Ecto neural progenitor cell (in vitro differentiated cells): ENCODE measurements at places on chromosomes 3 and 15.

GRCh38 chr3:123757281-123757940, 126.7 kb downstream of the MYLK start:
- DNase-seq: no peak

DNA sequence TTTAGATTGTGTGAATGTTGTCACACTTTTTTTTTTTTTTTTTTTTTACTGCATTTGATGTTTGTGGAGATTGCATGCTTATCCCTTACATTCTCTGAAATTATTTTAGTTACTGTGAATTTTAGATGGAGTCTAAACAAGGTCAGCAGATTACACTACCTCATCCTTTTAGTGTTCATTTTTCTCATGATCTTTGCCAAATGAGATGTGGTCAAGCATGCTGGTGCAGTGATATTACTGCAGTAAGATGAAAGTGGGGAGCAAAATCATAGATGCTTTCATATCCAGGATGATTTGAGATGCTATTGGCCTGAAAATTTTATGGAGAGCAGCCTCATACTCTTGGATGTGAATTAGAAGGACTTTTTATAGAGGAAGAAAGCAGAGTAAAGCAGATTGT, 45.8 kb downstream of the SLC25A26 start:
- DNase-seq: no peak

DNA sequence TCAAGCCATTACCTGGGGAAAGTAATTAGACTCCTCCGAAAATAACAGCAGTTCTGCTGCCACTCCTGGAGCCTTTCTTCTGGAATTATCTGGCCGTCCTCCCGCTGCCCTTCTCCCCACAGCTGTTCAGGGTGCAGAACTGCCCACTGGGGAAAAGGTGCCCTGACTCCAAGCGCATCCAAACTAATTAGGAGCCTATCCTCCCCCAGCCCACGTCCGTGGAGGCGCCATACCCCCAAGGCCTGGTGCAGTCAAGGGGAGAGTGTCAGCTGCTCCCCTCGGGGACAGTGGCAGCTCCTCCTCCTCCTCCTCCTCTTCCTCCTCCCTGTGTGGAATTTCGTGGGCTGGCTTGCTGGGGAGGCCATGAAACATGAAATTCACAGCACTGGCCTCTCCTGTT, 177.2 kb downstream of the XXYLT1 start:
- DNase-seq: no peak

DNA sequence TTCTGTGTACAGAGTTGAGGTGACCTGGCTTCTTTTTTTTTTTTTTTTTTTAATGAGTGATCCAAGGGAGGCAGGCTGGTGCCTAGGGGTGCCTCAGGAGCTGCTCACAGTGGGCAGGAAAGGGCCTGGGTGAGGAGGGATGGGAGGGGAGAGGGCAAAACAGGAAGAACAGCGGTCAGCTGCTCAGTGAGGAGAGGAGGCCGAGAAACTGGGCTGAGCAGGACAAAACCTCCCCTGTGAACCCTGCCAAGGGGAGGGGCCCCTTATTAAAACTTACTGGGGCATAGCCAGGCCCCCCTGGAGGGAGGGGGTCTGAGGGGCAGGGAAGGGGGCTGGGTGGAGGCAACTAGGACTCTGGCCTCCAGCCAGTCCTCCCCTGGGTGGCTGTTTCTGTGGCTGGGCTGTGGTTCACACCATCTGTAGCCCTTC, 3.5 kb downstream of the PLEKHO2 start:
- no peak for DNase-seq

- DNase-seq: no peak
Measured at GRCh38 chr3:113773381-113773780, 26.5 kb downstream of the ATP6V1A start.

- DNase-seq: no peak
Measured at GRCh38 chr3:161171113-161171512, 50.0 kb upstream of the NMD3 start.

DNA sequence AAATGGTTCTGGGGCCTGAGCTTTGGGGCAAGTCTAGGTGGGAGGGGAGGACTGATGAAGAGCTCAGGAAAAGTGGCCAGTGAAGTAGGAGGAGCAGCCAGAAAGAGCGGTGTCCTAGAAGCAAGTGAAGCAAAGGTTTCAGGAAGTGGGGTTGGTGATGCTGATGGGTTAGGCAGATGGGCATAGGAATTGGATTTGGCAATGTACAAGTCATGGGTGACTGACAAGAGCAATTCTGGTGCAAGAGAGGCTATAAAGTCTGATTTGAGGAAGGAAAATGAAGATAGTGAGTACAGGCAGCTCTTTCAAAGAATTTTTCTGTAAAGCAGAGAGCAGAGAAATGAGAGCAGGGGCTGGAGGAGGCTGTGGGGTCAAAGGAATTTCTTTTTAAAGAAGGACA, 19.7 kb downstream of the ALPK3 start:
- no peak for DNase-seq

DNA sequence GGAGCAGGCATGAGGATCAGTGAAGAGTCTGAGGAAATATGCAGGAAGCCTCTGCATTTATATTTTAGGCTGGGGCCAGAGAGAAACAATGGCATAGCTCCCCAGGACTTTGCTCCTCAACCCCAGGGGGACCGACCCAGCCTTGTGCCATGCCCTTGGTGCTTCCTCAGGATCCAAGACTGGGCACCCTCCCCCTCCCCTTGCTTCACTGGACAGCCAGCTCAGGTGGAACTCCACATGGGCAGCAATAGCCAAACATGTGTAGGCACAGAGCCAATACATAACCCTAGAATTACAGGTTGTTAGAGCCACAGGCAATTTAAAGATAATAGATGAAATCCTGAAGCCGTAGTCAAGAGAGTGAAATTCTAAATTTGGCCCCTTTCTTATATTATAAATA, 73.0 kb upstream of the ETV5 start:
- DNase-seq: no peak

DNA sequence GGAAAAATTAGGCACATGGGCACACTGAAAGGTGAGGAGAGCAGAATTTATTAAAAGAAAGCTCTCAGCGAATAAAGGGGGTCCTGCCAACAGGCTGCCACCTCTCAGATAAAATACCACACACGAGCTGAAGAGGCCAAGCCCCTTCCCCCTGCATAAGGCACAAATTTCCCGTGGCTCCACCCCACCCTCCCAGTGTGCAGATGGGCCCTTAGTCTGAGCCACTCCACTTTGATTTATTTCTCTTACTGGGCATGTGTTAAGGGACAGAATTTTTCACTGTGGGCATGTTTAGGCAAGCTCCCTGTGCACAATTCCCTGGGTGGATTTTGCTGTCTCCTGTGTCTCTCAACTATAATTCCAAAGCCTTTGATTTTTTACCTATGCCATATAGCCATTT, 409.8 kb downstream of the TBL1XR1 start:
- no peak for DNase-seq

DNA sequence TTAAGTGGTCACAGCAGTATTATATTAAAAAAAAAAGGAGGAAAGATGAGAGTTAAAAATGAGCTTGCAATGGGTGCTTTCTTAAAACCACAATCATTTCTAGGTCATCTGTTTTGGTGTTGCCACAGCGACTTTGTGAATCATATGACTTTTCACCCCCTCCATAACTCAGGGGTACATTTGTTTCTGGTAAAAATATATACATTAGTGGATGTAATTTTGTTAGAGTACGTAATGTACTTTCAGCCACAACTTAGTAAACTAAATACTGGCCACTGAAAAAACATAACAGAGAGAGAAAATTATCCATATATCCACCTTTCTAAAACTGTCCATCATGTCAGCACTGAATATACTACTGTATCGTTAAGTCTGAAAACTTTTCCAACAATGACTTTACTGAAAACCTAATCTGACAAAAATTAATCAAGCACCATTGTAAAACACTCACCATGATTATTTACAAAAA, 3.4 kb downstream of the ANKRD28 start:
- DNase-seq: no peak

- DNase-seq: no peak
Measured at GRCh38 chr3:59152943-59153342, 103.1 kb upstream of the CFAP20DC start.

DNA sequence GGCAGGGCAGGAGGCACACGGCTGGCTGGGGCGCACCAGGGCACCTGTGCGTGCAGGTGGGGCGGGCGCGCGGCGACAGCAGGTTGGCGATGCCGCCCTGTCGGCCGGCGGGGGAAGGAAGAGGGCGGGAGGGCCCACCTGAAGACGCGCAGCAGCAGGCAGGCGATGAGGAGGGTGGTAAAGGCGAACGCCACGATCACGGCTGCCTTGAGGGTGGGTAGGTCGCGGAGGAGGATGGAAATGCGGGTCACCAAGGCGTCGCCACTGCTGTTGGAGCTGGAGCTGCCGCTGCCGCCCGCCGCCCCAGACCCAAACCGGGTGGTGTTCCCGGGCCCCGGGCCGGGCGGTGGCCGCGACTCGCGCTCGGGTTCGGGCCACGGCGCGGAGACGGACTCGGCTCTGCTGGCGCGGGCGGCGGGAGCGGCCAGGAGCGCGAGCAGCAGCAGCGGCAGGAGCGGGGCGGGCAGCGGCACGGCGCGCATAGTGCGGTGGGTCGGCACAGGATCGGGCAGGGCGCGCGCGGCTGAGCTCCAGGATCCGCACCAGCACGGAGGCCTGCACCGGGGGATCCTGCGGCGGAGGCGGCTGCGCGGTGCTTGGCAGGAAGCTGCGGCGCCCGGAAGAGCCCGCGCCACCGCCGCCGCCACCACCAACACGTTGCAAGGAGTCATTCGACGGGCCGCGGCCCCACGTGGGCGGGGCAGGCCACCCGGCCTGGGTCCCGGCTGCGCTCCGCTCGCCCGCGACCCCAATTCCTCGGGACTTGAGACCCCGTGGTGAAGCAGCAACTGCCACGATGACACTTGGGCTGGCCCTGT, at the start of gene FAM174B:
Gene FAM174B, minus strand, starts transcription at position 598 of the 818 bp plus-strand sequence.
- peak; percentile 77 for DNase-seq

DNA sequence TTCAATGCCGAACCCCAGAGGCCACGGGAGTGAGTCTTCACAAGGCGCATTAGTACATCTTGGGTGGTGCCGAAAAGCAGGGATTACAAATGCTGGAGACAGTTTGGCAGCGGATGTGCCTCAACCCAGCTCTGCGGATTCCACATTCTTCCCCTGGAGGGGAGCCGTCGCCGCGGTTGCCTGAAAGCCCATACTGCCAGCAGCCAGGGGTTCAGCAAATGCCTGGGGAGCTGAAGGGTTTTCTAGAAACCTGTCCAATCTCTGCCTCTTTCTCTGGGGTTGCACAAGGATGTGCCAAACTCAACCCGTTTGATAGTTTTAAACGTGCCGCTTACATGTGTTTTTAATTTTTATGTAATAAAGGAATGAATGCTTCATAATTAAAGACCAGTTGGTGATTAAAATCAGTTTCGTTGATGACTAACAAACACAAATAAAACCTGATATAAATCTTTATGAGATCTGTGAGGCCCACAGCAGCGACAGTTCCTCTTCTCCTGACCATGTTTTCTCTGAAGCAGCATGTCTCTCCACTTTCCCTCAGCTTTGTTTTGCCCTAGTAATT, 74.6 kb upstream of the LEKR1 start:
- DNase-seq: peak; percentile 87

- DNase-seq: no peak
Measured at GRCh38 chr15:75156326-75157215, 45.1 kb upstream of the C15orf39 start.

DNA sequence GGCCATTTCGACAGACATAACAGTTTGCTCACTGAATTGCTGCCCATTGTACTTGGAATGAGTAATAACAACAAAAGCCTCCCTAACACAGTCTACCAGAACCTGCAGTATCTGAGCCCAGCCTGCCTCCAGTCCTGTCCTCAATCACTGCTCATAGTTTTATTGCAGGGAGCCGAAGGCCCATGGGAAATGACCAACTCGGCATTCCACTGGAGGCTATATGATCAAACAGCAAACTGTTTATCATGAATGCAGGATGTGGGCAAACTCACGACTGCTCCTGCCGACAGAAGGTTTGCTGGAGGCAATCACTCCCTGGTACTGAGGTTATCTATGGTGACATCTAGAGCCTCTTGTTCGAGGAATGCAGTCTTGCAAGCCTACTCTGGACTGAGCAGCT, 46.3 kb downstream of the LSM3 start:
- DNase-seq: no peak

- no peak for DNase-seq
Measured at GRCh38 chr15:32952901-32953532, 235.2 kb downstream of the GREM1 start.

GRCh38 chr15:96544162-96544756, 213.8 kb downstream of the NR2F2 start:
- DNase-seq: no peak

DNA sequence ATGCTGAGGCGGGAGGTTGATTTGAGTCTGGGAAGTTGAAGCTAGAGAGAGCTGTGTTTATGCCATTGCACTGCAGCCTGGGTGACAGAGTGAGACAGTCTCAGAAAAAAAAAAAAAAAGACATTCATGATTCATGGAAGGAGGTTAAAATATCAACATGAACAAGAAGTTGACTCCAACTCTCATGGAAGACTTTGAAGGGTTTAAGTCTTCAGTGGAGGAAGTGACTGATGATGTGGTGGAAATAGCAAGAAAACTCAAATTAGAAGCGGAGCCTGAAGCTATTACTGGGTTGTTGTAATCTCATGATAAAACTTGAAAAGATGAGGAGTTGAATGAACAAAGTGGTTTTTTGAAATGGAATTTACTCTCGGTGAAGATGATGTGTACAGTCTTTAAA, 491.8 kb downstream of the SQOR start:
- no peak for DNase-seq

DNA sequence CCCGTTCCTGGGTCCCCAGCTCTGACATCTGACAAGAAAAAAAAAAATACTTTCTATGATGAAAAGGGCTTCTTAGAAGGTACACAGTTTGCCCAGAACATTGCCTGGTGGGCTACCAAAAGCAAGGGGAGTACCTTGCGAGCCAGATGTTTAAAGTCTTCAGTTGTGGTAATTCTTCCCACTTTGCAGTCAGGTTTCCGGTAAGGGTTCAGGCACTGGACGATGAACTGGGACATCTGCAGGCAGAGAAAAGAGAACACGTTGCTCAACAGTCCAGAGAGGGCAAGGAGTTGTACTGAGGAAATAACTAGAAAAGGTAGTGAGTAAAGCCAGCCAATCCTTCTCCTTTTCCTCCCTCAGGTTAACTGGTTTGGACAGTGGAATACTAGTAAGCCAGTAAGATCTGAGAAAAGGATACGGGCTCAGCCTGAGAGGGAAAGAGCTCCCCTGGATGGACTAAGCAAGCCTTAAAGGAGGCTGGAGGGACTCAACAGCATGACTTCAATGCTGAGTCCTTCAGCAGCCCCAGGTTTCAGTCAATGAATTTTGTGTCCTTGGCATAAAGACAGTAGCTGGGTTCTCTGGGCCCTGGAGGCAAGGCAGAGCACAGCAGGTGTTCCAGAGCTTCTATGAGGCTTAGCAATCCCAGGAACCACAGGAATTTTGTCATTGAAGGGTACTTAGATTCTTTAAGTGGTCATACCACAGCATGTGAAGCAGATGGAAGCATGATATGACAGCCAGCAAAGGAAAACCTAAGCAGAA, 38.2 kb downstream of the NBEAL2 start:
- DNase-seq: no peak

DNA sequence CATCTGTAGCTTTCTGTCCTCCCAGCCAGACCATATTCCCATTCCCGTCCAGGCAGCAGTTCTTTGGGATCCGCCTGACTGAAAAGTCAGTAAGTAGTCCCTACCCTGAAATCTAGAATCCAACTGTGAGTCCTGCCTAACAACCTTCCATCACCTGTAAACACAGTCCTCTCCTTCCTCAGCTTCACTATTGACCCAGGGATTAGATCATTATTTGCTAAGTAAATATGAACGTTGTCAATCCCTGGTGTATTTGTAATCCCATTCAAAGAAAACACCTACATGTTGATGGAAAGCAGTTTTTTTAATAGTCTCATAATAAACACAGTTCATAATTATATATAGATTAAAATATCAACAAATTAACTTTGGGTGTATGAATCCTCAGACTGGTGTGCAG, 732 bp downstream of the SAXO2 start:
- no peak for DNase-seq

GRCh38 chr3:71486831-71487230, 96.7 kb downstream of the FOXP1 start:
- DNase-seq: no peak
